ENCODE measurements at places on chromosomes 6 and 20. TPM values are rescaled to one million over a fixed set of nuclear protein-coding genes. Genes with fewer than 3 reads are reported as not detected.

The DLL1 gene
- 5.3 TPM for total RNA-seq

DNA sequence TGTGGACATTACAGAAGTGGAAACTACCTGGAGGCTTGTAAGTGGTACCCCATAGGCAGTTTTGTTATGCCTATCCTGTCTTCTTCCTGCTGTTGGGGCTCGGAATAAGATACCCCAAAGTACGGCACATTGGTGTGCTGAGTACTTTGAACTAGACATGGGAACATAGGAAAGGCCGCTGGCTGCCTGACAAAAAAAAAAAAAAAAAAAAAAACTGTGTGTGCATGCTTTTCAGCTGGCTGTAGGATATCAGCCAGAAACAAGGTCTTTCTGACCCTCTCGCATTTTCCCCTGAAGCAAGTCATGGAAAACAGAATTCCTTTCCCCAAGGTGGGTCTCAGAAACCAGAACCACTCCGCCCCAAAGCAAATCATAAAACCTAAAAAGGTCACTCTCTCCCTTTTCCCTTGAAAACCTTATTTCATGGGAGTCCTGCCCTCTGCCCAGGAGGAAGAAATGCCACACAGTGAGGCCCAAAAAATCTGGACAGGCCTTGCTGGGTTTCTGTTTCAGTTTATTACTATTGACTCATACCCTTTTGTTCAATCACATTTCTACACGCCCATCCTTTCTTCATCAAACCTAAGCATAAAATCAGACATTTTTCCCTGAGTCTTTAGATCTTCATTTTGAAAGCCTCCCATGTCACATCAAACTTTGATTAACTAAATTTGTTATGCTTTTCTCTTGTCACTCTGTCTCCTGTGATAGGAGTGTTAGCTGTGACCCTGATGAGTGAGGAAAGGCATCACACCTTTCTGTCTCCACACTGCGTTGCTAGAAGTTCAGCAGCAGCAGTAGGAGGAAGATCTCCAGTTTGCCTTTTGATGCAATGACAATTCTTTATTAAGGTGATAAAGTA lies 17.2 kb downstream of the SLC2A12 start:
- peak overlapping the region; percentile 4 for H3K4me3 ChIP-seq
- peak; percentile 38 for DNase-seq
- no peaks in the 10 kb centered on the region for H3K27me3 ChIP-seq
- H3K4me1 ChIP-seq, result peaks cover 33% of the 10 kb centered on the region
- no peaks in the 10 kb centered on the region for H3K36me3 ChIP-seq

DNA sequence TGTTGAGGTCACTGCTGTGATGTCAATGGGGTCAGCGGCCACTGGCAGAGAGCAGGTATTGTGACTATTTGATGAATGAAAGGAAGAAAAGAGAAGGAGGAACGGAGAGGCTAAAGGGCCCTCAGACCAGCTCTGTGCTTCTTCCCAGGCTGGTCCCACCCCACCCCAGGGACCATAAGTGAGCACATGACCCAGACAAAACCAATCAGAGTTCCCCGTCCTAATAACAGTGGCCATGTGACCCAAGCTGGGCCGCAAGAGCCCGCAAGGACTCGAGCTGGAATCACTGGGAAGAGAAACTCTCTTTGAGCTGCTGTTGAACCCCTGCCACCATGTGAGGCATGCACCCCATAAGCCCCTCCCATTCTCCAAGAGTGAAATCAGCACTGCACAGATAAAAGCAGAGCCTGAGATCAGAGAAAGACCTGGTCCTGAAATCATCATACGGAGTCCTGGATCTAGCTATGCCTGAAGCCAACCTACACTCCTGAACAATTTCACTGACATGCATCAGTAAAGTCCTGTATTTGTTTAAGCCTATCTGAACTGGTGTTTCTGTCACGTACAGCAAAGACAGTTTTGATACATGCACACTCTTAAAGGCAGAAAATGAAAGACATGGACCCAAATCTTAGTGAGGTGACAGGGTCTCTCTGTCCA lies 90.2 kb downstream of the PREX1 start:
- no peaks in the 10 kb centered on the region for H3K4me1 ChIP-seq
- no peaks in the 10 kb centered on the region for H3K36me3 ChIP-seq
- no peak for DNase-seq
- no peak overlapping the region for H3K27ac ChIP-seq

- no peak overlapping the region for H3K27ac ChIP-seq
- no peak overlapping the region for H3K4me3 ChIP-seq
- peaks cover 10% of the 10 kb centered on the region for H3K27me3 ChIP-seq
- no peaks in the 10 kb centered on the region for H3K4me1 ChIP-seq
- no peaks in the 10 kb centered on the region for H3K36me3 ChIP-seq
Observed at GRCh38 chr6:98823428-98824161, 10.8 kb upstream of the POU3F2 start.

- peak; percentile 76 for DNase-seq
- H3K4me3 ChIP-seq, result no peak overlapping the region
- H3K27ac ChIP-seq, result peak overlapping the region; percentile 20
- no peaks in the 10 kb centered on the region for H3K36me3 ChIP-seq
- H3K27me3 ChIP-seq, result no peaks in the 10 kb centered on the region
Observed at GRCh38 chr6:162964488-162965140, 236.8 kb downstream of the PACRG start.

DNA sequence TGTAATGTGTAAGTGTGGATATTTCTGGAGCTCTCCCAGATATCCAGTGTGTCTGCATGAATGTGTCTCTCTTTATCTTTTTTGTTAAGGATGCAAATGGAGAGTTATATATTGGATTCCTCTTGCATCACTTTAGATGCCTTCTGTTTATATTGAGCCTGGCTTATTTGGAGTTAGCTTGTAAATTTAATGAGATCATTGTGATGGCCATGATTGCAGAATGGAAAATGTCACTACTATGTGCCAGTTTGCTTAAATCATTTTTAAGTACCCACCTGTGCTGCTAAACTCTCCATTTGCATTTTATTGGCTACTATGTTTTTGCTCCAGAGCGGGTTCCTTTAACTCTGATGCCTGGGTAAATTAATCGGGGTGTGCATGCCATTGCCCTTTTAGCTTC lies 334.8 kb downstream of the UTRN start:
- H3K27me3 ChIP-seq, result no peaks in the 10 kb centered on the region
- no peak for DNase-seq
- no peak overlapping the region for H3K4me3 ChIP-seq
- no peak overlapping the region for H3K27ac ChIP-seq
- H3K4me1 ChIP-seq, result no peaks in the 10 kb centered on the region

DNA sequence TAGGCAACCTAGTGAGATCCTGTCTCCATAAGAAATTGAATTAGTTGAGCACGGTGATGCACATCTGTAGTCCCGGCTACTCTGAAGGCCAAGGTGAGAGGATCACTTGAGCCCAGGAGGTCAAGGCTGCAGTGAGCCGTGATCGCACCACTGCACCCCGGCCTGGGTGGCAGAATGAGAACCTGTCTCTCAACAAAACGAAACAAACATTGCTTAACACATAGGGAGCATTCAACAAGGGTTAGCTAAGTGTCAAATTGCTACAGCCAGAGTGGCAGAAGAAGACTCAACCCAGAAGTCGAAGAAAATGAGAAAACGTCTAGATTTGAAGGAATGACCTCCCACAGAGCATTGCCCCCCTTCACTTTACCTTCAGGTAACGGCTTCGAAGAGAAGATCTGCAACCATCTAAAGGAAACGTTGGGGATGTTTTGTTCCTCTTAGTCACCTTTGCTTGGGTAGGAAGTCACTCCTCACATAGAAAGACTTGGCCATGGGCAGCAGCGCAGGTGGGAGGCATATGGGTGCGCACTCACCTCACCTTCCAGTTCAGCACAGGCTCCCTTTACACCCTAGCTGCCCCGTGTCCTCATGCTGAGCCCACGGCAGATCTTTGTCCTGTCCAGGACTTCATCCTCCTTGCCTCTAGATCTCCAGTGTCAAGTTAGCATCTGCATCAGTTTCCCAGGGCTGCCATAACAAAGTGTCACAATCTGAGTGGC lies 63.7 kb upstream of the SHLD1 start:
- no peaks in the 10 kb centered on the region for H3K4me1 ChIP-seq
- no peak overlapping the region for H3K4me3 ChIP-seq
- DNase-seq, result no peak
- H3K27ac ChIP-seq, result no peak overlapping the region
- H3K36me3 ChIP-seq, result no peaks in the 10 kb centered on the region

- peaks cover 7% of the 10 kb centered on the region for H3K4me1 ChIP-seq
- no peak overlapping the region for H3K4me3 ChIP-seq
- no peak overlapping the region for H3K27ac ChIP-seq
Observed at GRCh38 chr6:34343806-34344205, 48.7 kb downstream of the NUDT3 start.

- no peak overlapping the region for H3K4me3 ChIP-seq
- H3K27ac ChIP-seq, result no peak overlapping the region
- H3K4me1 ChIP-seq, result no peaks in the 10 kb centered on the region
- no peaks in the 10 kb centered on the region for H3K27me3 ChIP-seq
- no peaks in the 10 kb centered on the region for H3K36me3 ChIP-seq
Observed at GRCh38 chr20:6685181-6685582, 82.3 kb upstream of the BMP2 start.

DNA sequence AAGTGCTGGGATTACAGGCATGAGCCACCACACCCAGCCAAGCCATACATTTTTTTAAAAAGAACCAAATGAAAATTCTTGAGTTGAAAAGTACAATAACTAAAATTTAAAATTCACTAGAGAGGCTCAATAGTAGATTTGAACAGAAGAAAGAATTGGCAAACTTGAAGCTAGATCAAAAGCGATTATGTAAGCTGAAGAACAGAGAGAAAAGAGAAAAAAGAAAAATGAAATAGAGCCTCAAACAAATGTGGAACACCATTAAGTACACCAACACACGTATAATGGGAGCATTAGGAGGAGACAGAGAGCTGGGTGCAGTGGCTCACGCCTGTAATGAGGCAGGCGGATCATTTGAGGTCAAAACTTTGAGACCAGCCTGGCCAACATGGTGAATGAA lies 31.0 kb downstream of the ERGIC3 start:
- H3K4me1 ChIP-seq, result no peaks in the 10 kb centered on the region
- no peaks in the 10 kb centered on the region for H3K27me3 ChIP-seq
- no peak overlapping the region for H3K27ac ChIP-seq
- DNase-seq, result no peak
- H3K36me3 ChIP-seq, result no peaks in the 10 kb centered on the region

- H3K36me3 ChIP-seq, result no peaks in the 10 kb centered on the region
- no peaks in the 10 kb centered on the region for H3K4me1 ChIP-seq
- no peak for DNase-seq
- H3K27ac ChIP-seq, result no peak overlapping the region
Observed at GRCh38 chr6:38651121-38651784, 11.5 kb upstream of the BTBD9 start.

- no peaks in the 10 kb centered on the region for H3K36me3 ChIP-seq
- no peak overlapping the region for H3K4me3 ChIP-seq
- peaks cover 22% of the 10 kb centered on the region for H3K4me1 ChIP-seq
- H3K27ac ChIP-seq, result peak overlapping the region; percentile 46
- DNase-seq, result peak; percentile 76
- no peaks in the 10 kb centered on the region for H3K27me3 ChIP-seq
Observed at GRCh38 chr20:4076671-4077070, 61.3 kb upstream of the RNF24 start.

GRCh38 chr20:32598606-32599005 lies 13.5 kb upstream of the NOL4L start:
- DNase-seq, result no peak
- H3K4me1 ChIP-seq, result no peaks in the 10 kb centered on the region
- H3K27ac ChIP-seq, result no peak overlapping the region
- no peak overlapping the region for H3K4me3 ChIP-seq
- H3K36me3 ChIP-seq, result no peaks in the 10 kb centered on the region

Measured in HCT116 (cell line).